ENCODE measurements at places on chromosomes 12 and 14.

DNA sequence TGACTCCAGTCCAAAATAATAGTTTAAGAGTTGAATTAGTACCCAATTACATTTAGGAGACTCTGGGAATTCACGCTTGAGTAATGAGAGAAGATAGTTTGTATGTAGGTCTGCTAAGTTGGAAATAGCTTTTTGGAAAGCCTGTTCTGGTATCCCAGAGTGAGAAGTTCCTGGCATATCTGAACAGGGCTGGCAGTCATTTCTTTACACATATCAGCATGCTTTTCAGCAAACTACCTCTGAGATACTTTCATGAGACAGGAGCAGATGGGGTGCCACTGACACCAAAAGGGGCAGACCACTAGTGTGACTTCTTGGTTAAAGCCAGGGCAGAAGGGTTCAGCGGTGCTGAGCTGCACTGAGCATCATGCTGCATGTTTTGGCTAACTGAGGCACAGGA is 45.1 kb upstream of the GRIP1 start:
- no peak for DNase-seq

GRCh38 chr12:49631336-49631907 is 8.1 kb downstream of the PRPF40B start:
- DNase-seq, result no peak

DNA sequence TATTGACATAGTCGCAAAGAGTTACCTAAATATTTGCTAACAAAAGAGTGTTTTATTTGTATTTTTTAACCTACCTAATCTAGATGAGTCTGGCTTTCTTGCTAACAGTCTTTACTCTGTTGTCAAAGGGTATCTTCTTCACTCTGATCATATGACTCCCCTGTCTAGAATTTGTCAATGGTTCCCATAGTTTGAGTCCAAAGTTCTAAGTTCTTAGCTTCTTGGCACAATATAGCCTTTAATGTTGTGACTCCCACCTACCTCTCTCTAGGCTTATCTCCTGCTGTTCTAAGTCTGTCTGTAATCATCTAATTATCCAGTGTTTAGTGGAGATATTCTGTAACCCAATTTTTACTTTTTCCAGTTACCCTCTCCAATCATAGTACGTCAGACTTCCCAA is 104.3 kb upstream of the PDE3A start:
- DNase-seq, result no peak

- no peak for DNase-seq
Observed at GRCh38 chr12:1022032-1022970, 31.3 kb downstream of the ERC1 start.

GRCh38 chr12:108122644-108123043 is 6.4 kb upstream of the WSCD2 start:
- DNase-seq, result no peak

- DNase-seq, result no peak
Observed at GRCh38 chr12:5611162-5611561, 179.3 kb downstream of the NTF3 start.

DNA sequence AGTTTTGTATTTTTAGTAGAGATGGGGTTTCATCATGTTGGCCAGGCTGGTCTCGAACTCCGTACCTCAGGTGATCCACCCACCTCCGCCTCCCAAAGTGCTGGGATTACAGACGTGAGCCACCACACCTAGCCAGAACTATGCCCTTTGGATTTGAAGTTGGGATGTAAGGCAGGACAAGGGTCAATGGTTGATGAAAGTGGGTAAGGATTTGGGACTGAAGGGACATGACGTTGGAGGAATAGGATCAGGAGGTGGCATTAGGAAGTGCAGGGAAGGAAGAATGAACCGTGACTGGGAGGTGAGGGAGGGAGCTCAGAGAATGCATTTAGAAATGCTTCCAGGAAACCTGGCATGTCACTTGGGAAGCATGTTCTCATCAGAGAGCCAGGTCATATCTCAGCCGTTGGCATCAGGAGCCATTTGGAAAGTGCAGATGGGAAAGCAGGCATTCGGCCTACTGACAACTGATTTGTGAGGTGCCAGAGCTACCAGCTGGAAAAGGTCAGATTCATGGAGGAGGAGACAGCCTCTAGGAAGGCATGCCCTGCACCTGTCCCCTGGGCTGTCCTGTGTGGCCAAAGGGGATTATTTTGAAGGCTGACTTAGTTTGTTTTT is 2.2 kb downstream of the CRADD start:
- DNase-seq, result no peak

DNA sequence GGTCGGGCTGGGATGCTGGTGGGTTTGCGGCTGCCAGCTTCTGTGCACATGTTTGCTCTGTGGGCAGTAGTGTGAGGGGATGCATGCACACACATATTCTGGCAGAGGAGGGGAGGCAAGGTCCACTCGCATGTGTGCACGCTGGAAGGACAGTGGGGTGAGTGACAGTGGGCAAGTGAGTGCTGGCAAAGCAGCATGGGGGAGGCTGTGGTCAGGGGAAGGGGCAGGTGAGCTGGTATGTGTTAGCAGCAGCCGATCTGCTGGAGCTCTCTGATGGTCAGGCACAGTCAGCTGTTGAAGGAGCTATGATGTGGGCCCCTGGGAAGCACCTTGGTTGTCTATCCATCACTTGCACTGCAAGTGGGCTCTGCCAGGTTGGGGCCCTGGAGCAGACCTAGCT is 170.3 kb downstream of the NTS start:
- DNase-seq, result no peak

GRCh38 chr12:6612247-6612646 is 5.1 kb upstream of the CHD4 start:
- no peak for DNase-seq

DNA sequence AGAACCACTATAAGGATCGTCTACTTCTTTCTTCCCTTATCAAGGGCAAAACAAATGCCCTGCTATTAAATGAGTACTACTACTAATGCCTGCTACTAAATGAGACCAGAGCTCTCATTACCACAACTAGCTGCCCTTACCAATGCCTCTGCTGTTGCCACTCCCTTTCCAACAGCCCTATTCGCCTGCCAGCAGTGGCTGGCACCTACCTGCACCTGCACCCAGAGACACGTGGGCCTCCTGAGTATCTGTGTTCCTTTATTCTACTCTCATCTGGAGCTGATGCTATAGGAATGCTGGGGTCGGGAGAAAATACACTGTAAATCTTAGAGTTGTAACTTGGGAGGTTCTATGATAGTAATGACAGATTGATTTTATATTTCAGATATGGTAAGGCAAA is 174.7 kb downstream of the SLC2A13 start:
- DNase-seq, result no peak

DNA sequence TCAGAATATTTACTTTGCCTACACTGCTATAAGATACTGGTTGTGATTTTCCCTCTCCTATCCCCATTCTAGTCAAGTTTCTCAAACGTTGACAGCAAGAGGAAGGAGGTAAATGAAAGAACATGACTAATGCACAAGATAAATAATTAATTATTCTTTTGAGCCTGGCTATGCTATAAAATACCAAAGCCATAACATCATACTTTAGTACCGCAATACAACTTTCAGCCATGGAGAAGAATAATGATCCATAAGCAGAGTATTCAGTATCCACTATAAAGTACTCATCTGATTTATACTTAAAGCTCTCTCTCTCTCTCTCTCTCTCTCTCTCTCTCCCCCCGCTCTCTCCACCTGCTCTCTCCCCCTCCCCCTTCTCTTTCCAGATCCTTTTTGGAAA is 41.3 kb downstream of the TDG start:
- DNase-seq, result no peak

DNA sequence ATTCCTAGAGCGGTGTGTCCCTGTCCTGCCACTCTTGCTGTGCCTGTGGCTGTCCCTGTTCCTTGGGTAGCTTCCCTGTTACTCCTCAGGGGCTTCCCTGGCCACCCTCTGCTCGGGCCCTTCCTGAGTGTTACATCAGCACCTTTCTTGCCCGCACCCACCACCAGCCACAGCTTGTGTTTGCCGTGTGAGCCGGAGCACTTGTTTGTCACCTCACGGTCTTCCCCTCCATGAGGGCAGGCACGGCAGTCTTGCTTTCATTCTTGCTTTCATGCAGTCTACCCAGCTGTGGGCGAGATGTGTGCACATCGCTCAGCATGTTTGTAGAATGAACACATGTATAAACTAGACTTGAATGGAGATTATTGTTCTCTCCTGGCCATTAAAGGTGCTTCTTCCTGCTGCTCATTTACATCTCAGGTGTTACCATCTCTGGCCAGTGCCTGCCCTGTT is 42.0 kb downstream of the TRAF3 start:
- DNase-seq, result no peak

DNA sequence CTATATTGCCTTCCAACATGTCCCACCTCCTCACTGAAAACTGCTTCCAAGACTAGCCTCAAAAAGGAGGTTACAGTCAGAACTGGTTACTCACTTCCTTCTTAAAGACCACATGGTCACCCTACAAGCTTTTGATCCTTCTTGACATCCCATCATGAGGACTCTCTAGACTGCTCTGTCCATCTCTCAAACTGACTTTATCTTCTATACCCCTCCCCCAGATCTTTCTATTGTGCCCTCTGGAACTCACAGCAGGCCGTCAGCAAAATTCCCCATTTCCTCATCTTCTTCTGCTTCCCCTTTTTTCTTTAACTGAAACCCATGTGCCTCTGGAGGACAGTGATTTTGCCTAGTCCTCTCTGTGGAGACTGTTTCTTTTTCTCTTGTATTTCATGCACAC is 18.1 kb upstream of the IGF1 start:
- DNase-seq, result no peak

- no peak for DNase-seq
Observed at GRCh38 chr12:77007476-77007875, 57.9 kb downstream of the E2F7 start.

DNA sequence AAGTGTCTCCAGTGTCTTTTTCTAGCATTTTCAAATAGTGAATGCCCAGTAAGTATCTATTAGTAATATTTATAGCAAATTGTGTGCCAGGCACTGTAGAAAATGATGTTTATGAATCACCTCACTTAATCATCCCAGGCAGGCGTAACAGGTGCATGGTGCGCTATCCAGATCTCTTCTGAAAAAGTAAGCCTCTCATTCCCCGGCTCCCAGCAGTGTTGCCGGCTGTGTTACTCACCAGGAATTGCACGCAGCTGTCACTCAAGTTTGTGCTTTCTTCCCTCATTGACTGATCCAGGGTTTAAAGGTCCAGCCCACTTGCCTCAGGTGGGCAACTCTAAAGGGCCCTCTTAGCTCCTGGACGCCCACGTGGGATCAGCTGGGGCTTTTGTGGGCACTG is 173.8 kb upstream of the RASSF8 start:
- DNase-seq, result no peak

DNA sequence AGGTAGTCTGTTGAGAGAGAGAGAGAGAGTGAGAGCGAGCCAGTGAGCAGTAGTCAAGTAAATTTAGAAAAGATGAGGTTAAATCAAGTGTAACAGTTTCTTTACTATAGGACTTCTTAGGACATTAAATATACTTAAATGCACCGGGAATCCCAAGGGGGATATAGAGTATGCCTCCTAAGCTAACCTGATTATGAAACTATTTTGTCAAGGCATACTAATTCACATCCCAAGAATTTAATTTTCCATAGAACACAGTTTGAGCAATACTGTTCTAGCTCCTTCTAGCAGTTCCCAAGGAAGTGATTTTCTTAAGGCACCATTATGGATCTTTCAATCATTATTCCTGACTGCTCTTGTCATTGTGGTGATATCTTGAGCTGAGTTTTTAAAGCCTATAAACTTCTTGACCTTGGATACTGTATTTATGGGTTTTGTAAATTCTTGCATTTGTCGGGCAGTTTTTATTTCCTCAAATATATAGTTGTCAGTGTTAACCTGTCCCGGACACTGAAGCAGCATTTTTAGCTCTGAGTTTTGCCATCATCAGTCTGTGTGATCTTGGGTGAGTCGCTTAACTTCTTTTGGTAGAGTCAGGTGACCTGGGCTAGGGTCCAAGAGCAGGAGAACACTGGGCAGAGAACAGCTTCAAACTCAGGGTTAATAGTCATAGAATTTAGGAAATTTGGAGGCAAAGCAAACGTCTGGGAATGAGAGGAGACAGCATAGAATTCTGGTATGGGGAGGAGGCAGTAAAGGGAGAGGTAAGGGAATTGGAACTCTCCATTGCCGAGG is 196.5 kb upstream of the FRMD6 start:
- no peak for DNase-seq

DNA sequence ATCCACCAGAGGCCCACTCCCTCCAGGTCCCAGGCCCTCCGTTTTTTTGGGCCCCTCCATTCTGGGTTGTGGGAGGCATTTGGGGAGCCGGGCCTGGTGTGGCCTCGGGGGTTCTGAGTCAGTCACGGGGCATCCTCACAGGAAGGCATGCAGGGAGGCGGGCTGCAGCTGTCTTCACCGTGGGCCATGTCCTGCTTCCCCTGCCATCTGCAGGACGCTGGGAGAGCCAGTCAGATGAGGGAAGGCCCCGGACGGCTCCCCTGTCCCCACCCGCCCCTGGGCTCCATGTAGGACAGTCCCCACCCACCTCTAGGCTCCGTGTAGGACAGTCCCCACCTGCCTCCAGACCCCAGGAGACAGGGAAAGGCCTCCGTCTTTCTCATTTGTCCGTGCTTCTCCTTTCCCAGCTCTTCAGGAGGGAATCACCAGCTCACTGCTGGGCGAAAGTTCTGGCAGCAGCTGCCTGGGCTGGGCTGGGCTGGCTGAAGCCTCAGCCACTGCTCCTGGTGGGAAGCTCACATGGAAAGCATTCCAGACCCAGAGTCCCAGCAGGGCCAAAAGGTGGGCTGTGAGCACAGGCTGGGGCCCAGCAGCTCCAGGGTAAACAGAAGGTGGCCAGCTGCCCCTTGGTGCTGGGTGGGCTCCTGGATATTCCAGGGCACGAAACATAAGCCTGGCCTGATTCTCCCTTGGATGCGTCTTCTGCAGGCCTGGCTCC is 217.8 kb downstream of the KIF26A start:
- DNase-seq, result no peak

DNA sequence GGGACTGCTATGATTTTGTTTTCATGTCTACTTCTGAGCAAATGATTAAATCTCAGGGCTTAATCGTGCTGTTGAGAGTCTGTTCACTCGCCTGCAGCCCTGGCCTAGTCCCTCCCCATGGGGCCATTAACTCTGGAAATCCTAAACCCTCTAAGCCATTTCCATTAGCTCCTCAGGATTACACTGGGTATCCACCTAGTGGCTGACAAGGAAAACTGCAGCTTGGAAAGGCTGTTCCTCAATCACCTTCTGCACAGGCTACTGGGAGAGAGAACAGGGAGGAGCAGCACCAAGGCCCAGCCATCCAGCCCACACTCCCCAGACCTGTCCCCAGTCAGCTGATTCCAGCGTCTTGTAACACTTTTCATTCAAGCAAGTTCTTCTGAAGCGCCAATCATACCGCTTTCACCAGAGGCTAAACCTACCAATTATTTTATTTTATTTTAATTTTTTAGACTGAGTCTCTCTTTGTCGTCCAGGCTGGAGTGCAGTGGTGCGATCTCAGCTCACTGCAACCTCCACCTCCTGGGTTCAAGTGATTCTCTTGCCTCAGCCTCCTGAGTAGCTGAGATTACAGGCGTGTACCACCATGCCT is 48.7 kb downstream of the NEUROD4 start:
- no peak for DNase-seq

- no peak for DNase-seq
Observed at GRCh38 chr12:55688716-55689655, 18.7 kb downstream of the ITGA7 start.

GRCh38 chr12:127779301-127780045 is 487.5 kb upstream of the TMEM132C start:
- DNase-seq, result no peak

- no peak for DNase-seq
Observed at GRCh38 chr14:68866991-68867533, 74.2 kb upstream of the ZFP36L1 start.

- DNase-seq, result no peak
Observed at GRCh38 chr14:94385553-94386057, 2.8 kb downstream of the SERPINA1 start.

GRCh38 chr12:124497658-124498057 is 69.8 kb downstream of the NCOR2 start:
- DNase-seq, result no peak
